Fibroblast of skin of right biceps (primary cell): ENCODE measurements at places on chromosomes 6 and 20.

GRCh38 chr20:9300534-9300933 is 213.9 kb upstream of the LAMP5 start:
- peak; percentile 9 for DNase-seq

GRCh38 chr20:53957451-53958172 is 112.8 kb downstream of the BCAS1 start:
- peak; percentile 91 for DNase-seq

DNA sequence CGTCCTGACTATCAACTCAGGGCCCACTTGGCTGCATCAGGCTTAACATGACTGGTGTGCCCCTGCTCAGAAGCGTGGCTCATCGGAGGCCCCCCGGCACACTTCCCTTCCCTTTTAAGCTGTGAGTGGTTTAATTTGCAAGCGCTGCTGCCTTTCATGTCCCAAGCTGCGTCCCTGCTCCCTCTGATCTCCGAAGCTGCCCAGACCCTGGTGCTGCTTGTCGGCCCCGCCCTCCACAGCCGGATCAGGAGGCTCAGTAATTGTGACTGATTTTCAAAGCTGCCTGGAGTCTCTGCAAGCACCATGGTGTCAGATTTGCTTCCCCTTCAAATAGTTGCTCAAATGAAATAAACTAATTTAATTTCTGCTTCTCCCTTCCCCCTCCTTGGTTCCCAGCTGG is 71.1 kb downstream of the CDH22 start:
- no peak for DNase-seq

DNA sequence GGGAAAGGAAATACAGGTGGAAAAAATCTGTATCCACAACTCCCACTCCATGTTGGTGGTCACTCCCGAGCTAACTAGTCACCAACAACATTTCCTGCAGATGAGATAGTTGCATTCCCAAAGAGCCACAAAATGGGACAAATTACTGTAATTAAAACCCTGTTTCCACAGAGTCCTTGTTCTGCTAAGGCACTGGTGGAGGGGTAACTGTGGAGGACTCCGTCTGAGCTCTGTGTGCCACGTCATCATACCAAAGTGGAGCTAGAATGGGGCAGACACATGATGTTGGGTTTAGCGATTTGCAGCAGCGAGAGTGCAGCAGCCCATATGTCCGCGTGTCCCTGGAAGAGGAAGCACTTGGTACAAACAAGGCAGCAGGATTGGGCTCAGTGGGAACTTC is 172.5 kb upstream of the KCNK16 start:
- DNase-seq, result peak; percentile 42

- peak; percentile 10 for DNase-seq
Measured at GRCh38 chr6:85641522-85641896, 1.2 kb downstream of the SYNCRIP start.

DNA sequence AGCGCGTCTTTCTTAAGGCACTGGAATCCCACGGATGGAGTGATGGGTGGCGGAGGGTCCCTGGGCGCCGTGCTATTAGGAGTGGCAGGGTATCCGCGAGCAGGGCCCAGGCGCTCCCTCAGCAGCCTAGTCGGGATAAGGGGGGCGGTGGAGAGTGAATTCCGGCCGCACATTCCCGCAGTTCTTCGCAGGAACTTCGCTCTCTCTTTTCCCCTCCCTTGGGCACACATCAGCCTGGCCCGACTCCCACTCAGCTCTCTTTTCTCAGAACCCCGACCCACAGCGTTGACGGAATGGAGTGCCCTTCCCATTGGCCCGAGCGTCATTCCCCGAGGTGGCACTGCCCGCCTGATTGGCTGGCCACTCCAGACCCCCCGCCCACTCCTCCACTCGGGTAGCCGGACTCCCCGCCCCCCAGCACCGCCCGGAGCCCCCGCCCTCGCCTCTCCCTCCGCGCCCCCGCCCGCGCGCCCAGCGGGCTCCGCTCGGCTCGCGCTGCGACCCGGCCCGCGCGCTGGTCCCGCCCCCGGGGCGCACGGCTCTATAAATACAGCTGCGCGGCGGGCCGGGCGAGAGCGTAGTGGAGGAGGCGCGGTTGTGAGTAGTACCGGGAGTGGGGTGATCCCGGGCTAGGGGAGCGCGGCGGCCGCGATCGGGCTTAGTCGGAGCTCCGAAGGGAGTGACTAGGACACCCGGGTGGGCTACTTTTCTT is at the start of gene ID4:
ID4 (plus strand) TSS at position 572 of the 712 bp plus-strand sequence. CDS start 385 bp downstream, outside the sequence.
- peak; percentile 99 for DNase-seq

DNA sequence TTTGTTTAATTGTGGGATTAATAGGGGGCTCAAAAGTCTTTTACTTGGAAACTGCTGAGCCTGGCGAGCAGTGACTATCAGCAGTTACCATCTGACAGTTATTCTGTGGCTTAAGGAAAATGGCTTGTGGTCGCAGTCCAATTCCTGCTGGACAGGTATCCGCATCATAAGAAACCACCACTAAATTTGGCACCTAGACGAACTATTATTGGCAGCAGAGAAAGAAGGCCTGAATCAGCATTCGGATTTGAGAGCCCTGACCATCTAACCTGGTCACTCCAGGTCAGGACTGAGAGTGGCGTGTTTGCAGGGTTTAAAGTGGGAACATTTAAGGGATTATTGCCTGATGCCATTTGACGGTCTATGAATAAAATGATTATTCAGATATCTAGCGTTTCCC is 146.4 kb downstream of the RPS12 start:
- peak; percentile 23 for DNase-seq

DNA sequence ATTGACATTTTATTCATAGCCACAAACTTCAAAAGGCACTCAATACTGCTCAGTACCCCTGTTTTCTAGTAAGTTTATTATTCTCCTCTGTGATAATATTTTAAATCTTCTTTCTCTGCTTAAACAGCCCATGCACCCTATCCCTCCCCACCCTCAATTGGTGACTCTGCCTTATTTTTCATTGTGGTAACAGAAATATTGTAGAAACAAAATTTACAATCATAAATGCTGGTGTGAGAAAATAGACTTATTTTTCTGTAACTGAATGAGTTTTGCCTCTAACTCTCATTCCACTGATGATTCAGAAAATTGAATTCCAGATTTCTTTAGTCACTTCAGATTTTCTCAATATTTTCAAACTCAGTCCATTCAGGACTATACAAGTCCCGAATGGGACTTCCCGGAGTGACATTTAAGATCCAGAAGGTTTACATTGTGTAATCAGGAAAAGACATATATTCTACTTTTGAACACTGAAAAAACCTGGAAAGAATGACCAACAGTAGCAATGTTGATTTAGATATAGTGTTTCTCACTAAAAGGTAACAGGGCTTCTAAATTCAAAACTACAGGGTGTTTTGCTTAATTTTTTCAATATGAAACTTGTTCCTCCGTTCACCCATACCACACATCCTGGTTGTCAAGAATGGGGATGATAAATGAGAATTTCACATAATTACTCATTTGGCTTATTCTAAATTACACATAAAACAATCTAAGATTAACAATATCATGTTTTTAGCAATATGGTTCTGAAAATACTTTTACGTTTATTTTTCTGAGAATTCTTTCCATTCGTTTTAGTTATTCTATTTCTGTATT is 34.8 kb upstream of the UST start:
- DNase-seq, result peak; percentile 58

DNA sequence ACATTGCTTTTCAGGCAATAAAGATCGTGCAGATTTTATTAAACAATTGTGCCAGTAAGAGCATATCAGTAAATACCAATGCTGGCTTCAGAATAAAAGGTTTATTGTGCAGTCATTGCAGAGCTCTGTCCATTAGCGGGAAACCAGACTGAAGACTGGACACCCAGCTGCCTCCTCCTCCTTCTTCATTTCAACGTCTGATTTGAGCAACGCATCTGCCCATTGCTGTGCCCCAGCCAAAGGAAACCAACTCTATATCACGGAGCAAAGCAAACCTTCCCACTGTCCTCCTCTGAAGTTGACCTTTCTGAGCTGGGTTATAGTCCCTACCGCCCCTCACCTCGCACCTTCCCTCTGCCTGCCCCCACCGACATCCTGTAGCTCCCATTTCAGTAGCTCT is 80.8 kb downstream of the SLC22A23 start:
- no peak for DNase-seq

- DNase-seq, result no peak
Measured at GRCh38 chr6:35128042-35128441, 13.1 kb downstream of the TCP11 start.

GRCh38 chr6:118285791-118286190 is 262.3 kb upstream of the PLN start:
- DNase-seq, result no peak

DNA sequence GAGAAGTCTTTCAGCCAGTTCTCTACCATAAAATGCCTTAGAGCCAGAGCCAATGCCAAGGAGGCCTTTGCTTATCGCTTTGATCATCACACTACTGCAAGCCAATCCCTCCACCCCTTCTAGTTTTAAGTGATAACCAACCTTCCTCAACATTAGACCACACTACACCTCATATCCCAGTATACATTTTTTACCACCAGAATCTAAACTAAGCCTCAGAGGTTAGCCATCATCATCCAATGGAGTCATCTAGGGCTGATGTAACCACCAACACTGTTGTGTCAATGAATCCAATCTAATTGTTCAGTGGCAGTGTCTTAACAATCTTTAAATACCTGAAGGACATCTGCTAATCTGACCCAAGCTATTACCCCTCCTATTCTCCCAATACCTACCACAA is 6.4 kb downstream of the ZUP1 start:
- no peak for DNase-seq

- DNase-seq, result peak; percentile 11
Measured at GRCh38 chr6:55437141-55437540, 109.9 kb downstream of the GFRAL start.

DNA sequence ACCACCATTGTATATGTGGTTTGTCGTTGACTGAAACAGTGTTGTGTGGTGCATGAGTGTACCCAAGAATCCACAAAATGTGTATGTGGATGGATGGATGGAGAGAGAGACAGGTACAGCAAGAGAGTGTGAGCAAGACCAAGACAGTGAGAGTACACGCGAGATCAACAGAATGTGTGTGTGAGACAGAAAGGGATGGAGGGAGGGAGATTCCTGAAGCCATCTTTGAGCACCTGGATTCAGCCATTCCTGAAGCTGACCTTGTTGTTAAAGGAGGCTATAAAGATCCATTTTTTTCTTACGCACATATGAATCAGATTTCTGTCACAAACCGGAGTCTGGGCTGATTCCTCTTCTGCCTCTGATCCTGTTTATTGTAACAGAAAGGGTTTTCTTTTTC is 64.1 kb downstream of the TFAP2C start:
- DNase-seq, result no peak

DNA sequence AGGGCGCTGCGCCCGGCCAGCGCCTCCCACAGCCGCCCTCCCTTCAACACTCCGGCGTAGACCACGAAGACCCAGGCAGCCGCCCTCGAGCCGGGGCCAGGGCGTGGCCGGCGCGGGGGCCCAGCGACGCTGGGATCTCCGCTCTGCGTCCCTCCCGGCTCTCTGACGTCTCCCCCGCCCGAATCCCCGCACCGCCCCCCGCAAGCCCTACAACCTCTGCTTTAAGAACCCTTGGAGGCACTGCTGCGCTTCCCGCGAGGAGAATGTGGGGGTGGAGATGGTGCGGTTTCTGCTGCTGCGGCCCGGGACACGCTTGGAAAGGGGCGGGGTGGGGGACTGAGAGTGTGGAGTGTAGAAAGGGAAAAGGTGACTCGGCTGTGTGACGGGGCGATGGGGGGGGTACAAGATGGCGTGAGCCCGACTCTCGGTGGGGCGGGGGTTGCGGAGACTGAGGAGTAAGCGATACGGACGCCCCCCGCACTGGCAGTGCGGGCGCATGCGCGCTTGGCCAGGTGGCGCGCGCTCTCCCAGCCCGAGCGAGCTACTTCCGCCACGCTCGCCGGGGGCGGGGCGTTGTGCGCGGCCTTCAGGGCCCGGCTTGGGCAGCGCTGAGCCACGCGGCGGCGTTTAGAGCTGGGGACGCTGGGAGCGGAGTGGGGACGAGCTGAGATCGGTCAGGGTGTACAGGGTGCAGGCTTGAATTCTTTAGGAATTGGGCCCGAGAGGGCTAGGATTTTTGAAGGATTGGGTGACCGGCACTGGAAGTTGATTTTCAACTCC is at the start of gene SUPT3H:
SUPT3H (minus strand) TSS at position 381 of the 780 bp plus-strand sequence.
- peak; percentile 96 for DNase-seq

DNA sequence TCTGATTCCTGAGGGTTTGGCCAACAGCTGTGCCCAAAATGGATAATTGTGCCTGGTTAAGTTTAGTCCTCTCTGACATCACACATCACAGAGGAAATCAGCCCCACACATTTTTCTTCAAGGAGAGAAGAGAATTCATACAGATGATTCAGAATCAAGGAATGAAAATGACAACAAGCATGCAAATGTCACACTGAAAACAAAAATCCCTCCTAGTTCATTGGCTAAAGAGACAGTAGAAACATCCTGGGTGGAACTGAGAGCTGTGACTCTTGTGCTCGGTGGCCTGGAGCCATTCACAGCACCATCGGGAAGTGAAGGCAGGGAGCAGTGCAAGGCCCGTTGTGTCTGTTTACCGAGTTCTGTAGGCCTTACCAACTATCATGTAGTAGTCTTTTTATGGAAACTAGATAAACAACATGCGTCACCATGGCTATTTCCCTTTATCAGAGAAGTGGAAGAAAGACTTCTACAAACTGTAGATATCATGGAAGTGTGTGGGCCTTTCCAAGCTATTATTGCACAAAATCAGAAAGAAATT is 81.7 kb upstream of the TENT5A start:
- DNase-seq, result peak; percentile 81

DNA sequence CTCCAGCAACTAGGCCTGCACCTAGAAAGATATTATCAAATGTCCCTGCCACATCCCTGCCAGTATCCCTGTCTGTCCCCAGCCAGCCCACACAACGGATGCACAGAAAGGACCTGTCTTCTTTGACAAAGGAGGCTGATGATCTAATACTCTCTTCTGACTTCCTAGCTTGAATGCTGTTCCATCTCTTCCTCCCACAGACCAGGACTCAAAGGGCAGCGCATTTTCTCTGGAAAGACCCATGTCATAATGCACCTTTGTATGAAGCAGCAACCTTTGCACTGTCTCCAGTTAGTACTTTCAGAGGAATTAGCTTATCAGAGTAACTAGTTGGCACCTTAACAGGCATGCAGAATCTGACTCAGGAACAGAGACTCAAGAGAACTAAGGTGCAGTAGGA is 53.3 kb upstream of the TAF8 start:
- no peak for DNase-seq

DNA sequence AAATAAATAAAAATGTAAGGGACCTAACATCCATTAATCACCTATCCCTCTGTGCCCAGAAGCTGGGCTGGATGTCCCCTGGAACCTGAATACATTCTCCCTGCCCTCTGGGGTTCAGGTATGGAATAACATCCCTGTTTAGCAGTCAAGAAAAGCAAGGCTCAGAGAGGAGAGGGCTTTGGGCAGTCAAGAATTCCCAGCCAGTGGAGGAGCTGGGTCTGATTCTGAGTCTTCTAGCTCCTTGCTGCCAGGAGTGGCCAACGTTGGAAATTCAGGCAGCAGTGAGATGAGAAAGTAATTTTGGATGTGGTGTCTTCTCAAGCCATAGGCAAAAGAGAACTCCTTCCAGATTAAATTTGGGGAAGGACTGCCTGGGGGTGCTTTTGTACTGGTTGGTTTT is 42.6 kb upstream of the ZNFX1 start:
- peak; percentile 39 for DNase-seq

- no peak for DNase-seq
Measured at GRCh38 chr6:123668063-123668462, 31.3 kb upstream of the TRDN start.
